CD4-positive, alpha-beta memory T cell (primary cell): ENCODE measurements at places on chromosomes 4 and X.

DNA sequence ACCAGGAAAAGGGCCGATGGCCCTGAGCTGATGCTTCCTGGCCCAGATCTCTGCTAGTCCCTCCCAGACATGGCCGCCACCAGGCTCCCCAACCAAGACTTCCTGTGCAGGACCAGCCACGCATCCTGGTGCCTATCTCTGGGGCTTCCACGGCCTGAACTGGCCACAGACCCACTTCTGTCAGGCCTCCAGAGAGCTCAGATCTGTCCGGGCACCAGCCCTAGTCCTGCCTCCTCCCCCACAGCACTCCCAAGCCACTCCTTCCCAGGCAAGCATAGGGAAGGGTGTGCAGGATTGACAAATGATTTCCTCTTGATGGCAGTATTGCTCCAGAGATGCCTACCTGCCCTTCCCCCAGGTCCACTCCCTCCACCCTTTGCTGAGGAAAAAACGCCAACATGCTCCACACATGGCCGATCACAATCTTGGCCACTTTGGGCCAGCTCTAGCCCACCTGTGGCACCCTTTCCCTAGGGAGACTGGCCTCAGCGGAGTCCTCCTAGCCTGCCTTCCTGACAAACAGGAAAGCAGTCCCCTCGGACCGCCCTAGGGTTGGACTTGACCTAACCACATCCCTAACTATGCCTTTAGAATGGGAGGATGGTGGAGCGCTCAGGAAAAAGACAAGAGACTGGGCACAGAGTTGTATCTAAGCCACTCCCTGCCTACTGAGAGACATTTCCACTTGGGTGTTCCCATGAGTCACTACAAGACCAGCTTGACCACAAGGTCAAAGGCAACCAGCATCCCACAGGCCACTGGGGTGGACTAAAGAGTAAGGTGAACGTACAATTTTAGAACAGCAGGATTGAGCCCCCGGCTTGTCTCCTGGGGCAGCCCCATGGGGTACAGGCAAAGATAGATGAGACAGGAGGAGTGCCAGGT lies 277.5 kb upstream of the AGTR2 start:
- DNase-seq = no peak

GRCh38 chrX:150893936-150894335 lies 4.5 kb downstream of the CD99L2 start:
- DNase-seq = no peak

- no peak for DNase-seq
Measured at GRCh38 chrX:115017455-115017854, at the start of gene IL13RA2. TSS of gene IL13RA2 (minus strand) at chrX:115017616. CDS start at chrX:115017269, 347 bp downstream.

- no peak for DNase-seq
Measured at GRCh38 chrX:121456315-121456714, 408.9 kb downstream of the GLUD2 start.

DNA sequence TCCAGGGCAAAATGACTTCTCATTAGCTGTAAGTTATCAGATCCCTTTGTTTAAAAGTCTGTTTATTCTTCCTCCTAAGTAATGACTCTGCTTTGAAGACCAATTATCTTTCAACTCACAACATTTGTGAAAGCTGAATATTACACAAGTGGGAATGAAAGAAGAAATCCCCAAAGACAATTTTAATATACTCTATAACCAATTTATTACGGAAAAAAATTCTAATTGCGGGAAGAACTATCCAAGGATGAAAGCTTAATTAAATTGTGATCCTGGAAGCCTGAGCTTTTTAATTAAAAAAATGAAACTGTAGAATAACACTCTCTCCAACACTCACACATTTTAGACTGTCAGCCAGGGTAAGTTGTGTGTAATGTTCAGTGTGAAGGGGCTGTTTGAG lies 15.6 kb upstream of the SHISA3 start:
- no peak for DNase-seq

DNA sequence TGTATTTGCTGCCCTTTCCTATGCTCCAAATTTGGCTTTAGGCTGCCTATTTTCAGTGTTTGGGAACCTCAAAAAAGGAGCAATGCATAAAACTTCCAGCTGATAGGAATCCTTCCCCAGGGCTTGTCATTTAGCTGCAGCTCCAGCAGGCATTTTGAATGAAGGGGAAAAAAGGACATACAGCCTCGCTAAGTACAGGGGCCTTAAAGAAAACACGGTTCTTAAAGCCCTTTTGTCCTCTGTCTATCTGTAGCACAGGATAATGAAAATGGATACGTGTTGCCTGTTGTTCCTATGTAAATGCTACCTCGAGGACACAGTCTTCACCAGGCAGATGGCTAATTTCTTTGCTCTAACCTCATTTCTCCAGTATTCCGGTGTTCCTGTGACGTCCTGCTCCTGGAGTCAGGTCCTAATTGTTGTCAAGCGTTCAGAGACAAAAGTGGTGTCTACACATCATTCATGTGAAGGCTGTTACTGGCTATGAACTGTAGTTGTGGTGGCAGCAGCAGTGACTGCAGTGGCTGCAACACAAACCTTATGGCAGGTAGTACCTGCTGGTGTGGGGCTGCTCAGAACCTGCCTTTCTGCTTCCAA lies 117.4 kb downstream of the MGST2 start:
- DNase-seq = no peak

DNA sequence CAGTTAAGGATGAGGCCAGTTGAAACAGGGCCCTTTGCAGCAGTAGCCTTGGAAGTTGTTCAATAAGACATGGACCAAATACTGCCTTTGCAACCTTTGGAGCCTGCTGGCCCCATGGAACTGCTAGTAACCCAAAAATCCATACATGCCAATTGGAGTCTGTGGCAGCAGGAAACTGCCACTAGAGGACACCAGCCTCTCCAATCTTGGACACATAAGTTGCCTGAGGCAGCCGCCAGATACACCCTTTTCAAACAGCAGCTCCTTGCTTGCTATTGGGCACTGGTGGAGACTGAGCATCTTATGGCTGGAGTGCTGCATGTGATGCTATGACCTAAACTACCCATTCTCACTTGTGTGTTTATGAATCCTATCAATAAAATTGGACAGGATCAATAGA lies 14.8 kb upstream of the LAP3 start:
- DNase-seq = no peak
